GM23248 (cell line): ENCODE measurements at places on chromosomes 1 and 21. TPM values are rescaled to one million over a fixed set of nuclear protein-coding genes. Genes with fewer than 3 reads are reported as not detected.
A peak's percentile ranks its signal among the peaks of the same experiment; 100 is the strongest.

Gene EPHA2
- 20.4 and 21.7 TPM in 2 replicates for total RNA-seq

Gene VSIG8
- total RNA-seq: not detected in 2 replicates

DNA sequence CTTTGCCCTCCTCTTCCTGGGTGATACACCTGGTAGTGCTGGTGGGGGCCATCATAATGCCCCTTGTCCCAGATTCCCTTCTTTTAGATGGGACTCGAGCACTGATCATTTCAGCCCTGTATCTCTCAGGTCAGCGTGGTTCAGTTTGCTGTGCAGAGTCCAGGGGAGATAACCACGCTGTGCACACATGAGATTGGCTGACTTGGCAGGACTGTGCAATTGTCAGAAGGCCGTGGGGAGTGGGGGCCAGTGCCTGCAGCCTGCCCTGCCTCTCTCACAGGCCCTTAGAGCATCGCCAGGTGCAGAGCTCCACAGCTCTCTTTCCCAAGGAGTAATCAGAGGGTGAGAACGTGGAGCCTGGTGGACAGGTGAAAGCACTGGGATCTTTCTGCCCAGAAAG, 15.2 kb downstream of the EPHX1 start:
- no peaks in the 10 kb centered on the region for H3K36me3 ChIP-seq
- no peaks in the 10 kb centered on the region for H3K4me1 ChIP-seq
- no peaks in the 10 kb centered on the region for H3K27me3 ChIP-seq
- H3K4me3 ChIP-seq: no peak overlapping the region

GRCh38 chr1:65681096-65681495, 111.6 kb upstream of the PDE4B start:
- peak; percentile 81 for DNase-seq
- H3K4me1 ChIP-seq: no peaks in the 10 kb centered on the region; the same call in 1 of the 2 replicates
- H3K4me3 ChIP-seq: no peak overlapping the region

GRCh38 chr1:115293899-115294298, 44.1 kb downstream of the NGF start:
- no peaks in the 10 kb centered on the region for H3K27me3 ChIP-seq
- DNase-seq: peak; percentile 46
- H3K27ac ChIP-seq: no peak overlapping the region
- peaks cover 48% of the 10 kb centered on the region for H3K4me1 ChIP-seq
- H3K4me3 ChIP-seq: no peak overlapping the region

GRCh38 chr1:65422241-65423203, 2.1 kb downstream of the LEPR start:
- peaks cover 12% of the 10 kb centered on the region; the same call in 1 of the 2 replicates for H3K36me3 ChIP-seq
- no peaks in the 10 kb centered on the region for H3K27me3 ChIP-seq
- H3K4me1 ChIP-seq: peaks cover 49% of the 10 kb centered on the region
- peak; percentile 59 for DNase-seq
- peak overlapping the region; percentile 89 for H3K4me3 ChIP-seq

DNA sequence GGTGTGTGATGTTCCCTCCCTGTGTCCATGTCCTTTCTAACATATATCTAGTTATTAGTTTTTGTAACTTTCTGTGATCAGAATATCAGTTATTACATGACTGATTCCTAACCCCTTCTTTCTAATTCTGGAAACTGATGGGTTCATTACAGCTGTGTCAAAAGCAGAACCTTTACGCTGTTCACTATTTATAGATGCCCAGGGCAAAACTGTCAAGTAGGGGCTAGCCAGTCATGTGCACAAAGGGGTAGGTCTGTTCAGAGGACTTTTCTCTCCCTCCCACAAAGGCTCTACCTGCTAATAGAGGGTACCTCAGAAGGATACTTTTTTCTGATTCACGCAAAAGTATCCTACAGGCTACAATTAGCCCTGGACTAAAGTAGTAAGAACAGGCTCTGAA, 79.2 kb downstream of the NRDC start:
- no peak overlapping the region for H3K4me3 ChIP-seq
- no peak overlapping the region for H3K27ac ChIP-seq
- H3K27me3 ChIP-seq: no peaks in the 10 kb centered on the region
- no peaks in the 10 kb centered on the region for H3K4me1 ChIP-seq

Gene RGS13
- not detected in 2 replicates for total RNA-seq

Gene VANGL2
- total RNA-seq: not detected in 2 replicates

Gene DNAI4
- total RNA-seq: 7.3 and 9.9 TPM in 2 replicates

- H3K4me3 ChIP-seq: no peak overlapping the region
- H3K27ac ChIP-seq: no peak overlapping the region
- DNase-seq: no peak
- no peaks in the 10 kb centered on the region for H3K4me1 ChIP-seq
Observed at GRCh38 chr1:233982827-233983518, 78.5 kb downstream of the SLC35F3 start.

GRCh38 chr21:14550135-14550534, 4.0 kb upstream of the SAMSN1 start:
- H3K27me3 ChIP-seq: no peaks in the 10 kb centered on the region
- no peak for DNase-seq
- H3K36me3 ChIP-seq: no peaks in the 10 kb centered on the region
- H3K4me1 ChIP-seq: no peaks in the 10 kb centered on the region
- H3K27ac ChIP-seq: no peak overlapping the region

- no peak overlapping the region for H3K4me3 ChIP-seq
- no peaks in the 10 kb centered on the region for H3K4me1 ChIP-seq
- H3K27ac ChIP-seq: no peak overlapping the region
- peaks cover 4% of the 10 kb centered on the region; the same call in 1 of the 2 replicates for H3K27me3 ChIP-seq
- no peaks in the 10 kb centered on the region for H3K36me3 ChIP-seq
Observed at GRCh38 chr1:30414851-30415165, 308.6 kb downstream of the MATN1 start.

Gene LCE1E
- total RNA-seq: not detected in 2 replicates

DNA sequence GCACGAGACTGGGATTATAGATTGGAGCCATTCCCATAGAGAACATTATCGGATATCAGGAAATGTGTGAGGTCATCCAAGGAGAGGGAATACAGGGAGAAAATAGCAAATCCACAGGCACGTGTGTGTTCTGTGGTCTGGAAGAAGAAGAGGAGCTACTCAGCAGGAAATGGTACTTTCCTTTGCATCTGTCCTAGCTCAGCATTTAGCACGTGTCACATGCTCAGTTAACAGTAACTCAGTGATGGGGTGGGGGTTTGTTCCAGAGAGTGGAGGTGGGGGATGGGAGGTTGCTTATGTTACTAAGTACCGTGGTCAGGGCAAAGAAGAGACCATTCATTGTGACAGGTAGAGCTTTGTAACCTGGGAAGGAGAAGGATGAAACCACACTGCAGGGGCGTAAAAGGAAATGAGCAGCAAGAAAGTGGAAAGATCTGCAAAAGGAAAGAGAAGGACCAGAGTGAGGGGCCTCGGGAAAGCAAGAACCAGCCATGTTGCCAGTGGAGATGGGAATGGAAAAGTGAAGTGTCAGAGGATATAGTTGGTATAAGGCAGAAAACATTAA, 100.4 kb downstream of the ATP5PO start:
- no peak for DNase-seq
- no peaks in the 10 kb centered on the region for H3K27me3 ChIP-seq
- peaks cover 17% of the 10 kb centered on the region for H3K4me1 ChIP-seq

Gene DMRTA2
- total RNA-seq: not detected in 2 replicates

DNA sequence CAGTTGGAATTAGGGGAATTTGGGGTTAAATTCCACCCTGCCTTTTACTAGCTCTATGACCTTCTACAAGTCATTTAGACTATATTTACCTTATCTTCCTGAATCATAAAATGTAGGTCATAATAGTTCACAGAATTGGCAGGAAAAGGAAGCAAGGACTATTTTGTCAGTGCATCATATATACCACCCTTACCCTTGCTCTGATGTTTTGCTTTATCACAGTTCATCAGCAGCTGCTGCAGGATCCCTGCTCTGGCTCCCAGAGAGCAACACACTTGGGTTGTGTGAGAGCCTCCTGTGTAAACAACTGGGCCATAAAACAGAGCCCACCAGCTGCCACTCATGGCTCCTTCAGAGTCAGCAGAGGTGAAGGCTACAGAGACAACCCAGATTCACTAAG, 631.6 kb upstream of the CAMK1G start:
- DNase-seq: no peak
- H3K27me3 ChIP-seq: no peaks in the 10 kb centered on the region
- H3K4me1 ChIP-seq: no peaks in the 10 kb centered on the region
- no peaks in the 10 kb centered on the region for H3K36me3 ChIP-seq
- H3K27ac ChIP-seq: no peak overlapping the region

- no peak overlapping the region for H3K4me3 ChIP-seq
- no peak for DNase-seq
- H3K4me1 ChIP-seq: no peaks in the 10 kb centered on the region
Observed at GRCh38 chr1:237737448-237737847, 153.3 kb downstream of the ZP4 start.

Gene TIE1
- total RNA-seq: not detected in 2 replicates

DNA sequence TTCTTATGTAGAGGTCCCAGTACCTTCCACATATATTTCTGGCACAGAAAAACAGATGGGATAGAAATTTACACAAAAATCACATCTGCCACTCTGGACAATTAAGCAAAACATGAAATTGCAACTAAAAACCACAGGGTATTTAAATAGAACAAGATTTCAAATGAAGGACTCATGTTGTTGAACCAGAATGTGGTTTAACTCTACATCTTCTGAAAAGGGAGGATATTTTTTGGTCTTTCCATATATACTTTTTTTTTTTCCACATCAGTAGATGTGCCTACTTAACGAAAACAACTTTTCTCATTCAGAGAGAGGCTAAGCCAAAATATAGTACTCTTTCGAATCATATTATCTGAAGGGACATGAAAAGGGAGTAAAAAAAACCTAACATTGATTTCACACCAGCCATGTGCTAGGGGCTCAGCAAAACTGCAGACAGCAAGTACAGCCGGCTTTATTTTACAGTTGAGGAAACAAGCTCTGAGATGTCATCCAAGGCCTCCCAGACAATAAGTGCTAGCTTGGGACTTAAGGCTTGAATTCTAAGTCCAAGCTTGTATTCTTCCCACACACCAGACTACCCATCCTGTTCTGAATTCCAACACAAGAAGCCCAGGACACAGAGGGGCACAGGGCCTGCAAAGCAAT, 208.9 kb downstream of the PBX1 start:
- H3K27ac ChIP-seq: peak overlapping the region; percentile 96
- no peaks in the 10 kb centered on the region for H3K27me3 ChIP-seq
- DNase-seq: peak; percentile 66
- H3K4me3 ChIP-seq: peak overlapping the region; percentile 44
- no peaks in the 10 kb centered on the region for H3K36me3 ChIP-seq

Gene NPR1
- 0.25 TPM in 1 of 2 replicates, not detected in the other for total RNA-seq

- no peaks in the 10 kb centered on the region for H3K36me3 ChIP-seq
- no peaks in the 10 kb centered on the region for H3K27me3 ChIP-seq
- DNase-seq: no peak
- no peak overlapping the region for H3K27ac ChIP-seq
- no peaks in the 10 kb centered on the region; the same call in 1 of the 2 replicates for H3K4me1 ChIP-seq
Observed at GRCh38 chr1:32755810-32756159, 53.2 kb upstream of the SYNC start.

GRCh38 chr1:43101061-43101460, 71.0 kb downstream of the EBNA1BP2 start:
- H3K36me3 ChIP-seq: no peaks in the 10 kb centered on the region
- no peak overlapping the region for H3K27ac ChIP-seq
- peaks cover 3% of the 10 kb centered on the region; the same call in 1 of the 2 replicates for H3K27me3 ChIP-seq
- no peak overlapping the region for H3K4me3 ChIP-seq
- DNase-seq: no peak

Gene DENND4B
- 3.9 and 17.5 TPM in 2 replicates for total RNA-seq

DNA sequence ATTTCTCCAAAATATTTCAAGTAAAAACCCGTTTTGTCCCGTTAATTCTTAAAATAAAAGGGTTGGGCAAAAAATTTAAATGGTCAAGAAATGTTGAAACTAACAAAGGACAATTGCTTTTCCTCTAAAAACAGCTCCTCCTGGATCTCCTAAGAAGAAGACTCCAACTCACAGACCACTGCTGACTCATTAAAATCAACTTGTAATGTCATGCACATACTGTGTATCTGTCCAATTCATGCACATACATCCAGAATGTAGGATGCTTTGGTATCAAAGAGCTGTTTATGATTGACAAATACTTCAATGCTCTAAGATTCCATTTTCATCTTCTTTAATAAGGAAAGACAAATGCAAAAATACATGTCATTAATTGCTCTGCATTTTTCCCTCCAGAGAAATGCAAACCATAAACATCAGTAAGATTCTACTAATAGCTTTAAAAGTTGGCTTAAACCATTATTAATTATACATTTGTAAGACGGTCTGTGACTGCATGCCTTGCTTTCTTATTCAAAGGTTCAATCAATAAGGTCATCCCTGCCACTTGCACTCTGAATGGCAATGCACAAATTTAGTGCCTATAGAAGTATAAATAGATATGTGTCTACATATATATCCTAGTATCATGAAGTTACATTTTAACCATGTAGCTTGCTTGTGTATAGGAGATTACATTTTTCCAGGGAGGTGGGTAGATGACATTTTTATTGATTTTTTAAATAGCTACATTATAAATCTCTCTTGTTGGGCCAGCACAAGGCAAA, 44.7 kb downstream of the PTGER3 start:
- no peak for DNase-seq
- H3K27ac ChIP-seq: no peak overlapping the region
- H3K27me3 ChIP-seq: no peaks in the 10 kb centered on the region
- H3K4me1 ChIP-seq: no peaks in the 10 kb centered on the region

- H3K4me1 ChIP-seq: peaks cover 5% of the 10 kb centered on the region
- H3K4me3 ChIP-seq: no peak overlapping the region
- H3K27ac ChIP-seq: no peak overlapping the region
- H3K27me3 ChIP-seq: no peaks in the 10 kb centered on the region
- no peak for DNase-seq
Observed at GRCh38 chr1:155200920-155201319, 6.8 kb downstream of the THBS3 start.

DNA sequence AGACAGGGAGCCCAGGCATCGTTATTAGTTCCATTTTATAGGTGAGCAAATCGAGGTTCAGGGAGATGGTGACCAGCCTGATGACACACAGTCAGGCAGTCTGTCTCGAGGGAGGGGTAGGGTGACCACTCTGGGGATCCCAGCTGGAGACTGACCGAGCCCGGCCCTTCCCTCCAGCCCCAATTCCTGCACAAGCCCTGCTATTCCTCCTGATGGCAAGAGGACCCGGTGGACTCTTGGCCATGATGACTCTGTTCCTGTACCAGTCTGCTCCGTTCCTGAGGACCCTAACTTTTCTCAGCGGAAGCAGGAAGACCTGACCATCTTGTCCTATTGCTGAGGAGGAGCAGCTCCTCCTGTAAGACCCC, 391 bp downstream of the AGT start:
- no peak for DNase-seq
- no peaks in the 10 kb centered on the region for H3K36me3 ChIP-seq
- H3K4me1 ChIP-seq: peaks cover 6% of the 10 kb centered on the region
- peaks cover 3% of the 10 kb centered on the region; the same call in 1 of the 2 replicates for H3K27me3 ChIP-seq

- no peaks in the 10 kb centered on the region for H3K4me1 ChIP-seq
- H3K27ac ChIP-seq: no peak overlapping the region
- H3K4me3 ChIP-seq: no peak overlapping the region
- H3K36me3 ChIP-seq: no peaks in the 10 kb centered on the region
Observed at GRCh38 chr1:26006710-26007109, 8.8 kb upstream of the PAFAH2 start.
